ENCODE measurements at places on chromosomes 11 and 22.
A peak's percentile ranks its signal among the peaks of the same experiment; 100 is the strongest.

DNA sequence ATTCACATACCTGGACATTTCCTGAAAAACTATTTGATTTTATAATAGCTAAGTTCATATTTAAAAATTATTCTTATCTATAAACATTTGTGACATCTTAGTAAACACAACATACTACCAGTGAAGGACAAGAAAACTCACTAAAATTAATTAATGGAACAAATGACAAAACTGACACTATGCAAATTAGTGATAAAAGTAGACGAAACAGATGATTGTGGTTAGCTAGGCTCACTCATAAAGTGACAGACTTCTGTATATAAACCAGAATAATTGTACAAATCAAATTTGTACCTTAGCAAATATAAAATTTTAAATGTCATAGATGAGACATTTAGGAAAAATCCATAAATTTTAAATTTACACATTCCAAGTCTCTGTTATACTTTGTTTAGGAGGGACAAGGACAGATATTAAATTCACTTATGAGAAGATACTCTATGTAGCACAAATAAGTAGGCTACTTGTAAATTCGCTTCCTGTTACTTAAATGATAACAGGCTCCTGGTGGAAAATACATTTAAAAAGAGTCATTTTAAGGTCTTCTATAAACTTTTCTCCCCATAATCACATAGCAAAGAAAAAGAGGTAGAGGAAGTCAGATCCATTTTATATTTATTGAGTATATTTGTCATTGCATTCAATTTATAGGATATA, 81.2 kb downstream of the KIF18A start:
- DNase-seq, result no peak

DNA sequence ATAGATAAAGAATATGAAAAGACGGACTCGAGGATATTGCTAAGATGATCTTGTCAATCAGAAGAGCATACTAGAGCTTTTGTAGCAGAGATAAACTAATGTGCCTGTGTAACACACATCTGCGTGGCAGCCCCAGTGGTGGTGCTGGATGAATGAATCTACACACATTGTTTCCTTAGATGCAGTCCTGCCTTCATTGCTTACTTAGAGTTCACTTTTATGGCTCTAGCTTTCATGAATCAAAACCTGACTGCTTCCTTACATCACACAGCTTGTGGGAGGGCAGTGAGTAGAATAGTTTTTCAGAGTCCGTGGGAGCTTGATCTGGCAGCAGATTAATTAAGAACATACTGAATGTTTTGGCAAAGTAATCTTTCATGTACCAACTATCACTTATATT, 83.7 kb downstream of the EXT2 start:
- DNase-seq, result peak; percentile 33

DNA sequence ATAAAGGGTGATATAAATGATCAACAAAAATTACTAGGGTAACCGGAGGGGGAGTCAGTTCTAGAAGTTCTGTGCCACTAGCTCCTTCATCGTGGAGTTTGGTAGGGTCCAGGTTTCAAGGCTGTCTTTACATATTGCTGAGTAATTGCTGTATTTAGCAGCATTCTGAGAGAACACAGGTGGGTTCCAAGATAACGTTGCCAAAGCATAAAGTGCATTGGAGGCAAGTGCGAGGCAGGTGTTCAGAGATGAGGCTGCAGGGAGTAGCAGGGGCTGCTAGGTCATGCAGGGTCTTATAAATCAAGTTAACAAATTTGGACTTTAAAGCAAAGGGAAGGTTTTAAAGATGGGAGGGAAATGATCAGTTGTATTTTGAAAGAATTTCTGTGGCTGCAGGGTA, 17.8 kb downstream of the SGSM3 start:
- no peak for DNase-seq

- DNase-seq, result no peak
Observed at GRCh38 chr22:48485149-48486133, 1342.2 kb downstream of the BRD1 start.

DNA sequence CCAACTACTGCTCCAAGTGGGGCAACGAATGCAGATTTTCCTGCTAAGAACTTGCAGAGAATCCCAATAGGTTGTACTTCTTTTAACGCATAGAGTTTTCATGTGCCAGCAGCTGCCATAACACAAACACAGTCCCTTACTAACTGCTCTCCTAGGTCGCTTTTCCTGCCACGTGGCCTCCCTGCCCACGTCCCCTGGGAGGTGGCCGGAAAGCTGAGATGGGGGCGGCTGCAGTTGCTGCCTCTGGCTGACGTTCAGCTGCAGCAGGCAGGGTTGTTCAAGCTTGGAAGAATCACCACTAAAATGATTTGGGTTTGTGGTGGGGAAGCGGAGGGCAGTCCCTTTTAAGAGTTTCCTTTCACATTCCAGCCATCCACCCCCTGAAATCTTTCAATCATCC, 39.3 kb downstream of the ZNF202 start:
- DNase-seq, result no peak

GRCh38 chr11:14359501-14360031, 583 bp upstream of the RRAS2 start:
- no peak for DNase-seq

GRCh38 chr22:31490496-31490925, 869 bp upstream of the EIF4ENIF1 start:
- DNase-seq, result peak; percentile 84

DNA sequence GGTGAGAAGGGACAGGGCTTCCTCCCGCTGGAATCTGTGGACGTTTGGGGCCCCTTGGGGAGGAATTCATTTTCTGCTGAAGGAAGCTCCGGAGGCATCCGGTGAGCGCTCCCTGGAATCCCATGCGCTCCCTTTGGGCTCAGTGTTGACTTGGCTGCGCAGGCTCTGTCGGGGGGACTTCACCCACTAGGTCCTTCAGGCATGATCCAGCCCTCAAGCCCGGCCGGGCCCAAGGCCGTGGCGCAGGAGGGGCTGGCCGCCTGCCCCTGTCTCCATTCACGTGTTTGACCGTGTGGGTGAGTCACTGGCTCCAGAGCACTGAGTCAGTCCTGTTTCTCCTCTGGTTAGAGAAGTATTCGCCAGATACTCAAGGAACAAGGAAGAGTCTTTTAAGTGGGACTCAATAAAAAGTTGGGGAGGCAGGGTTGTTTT, 1.4 kb downstream of the CTTN start:
- DNase-seq, result peak; percentile 65

- no peak for DNase-seq
Observed at GRCh38 chr11:95182397-95182796, 48.6 kb downstream of the SESN3 start.

DNA sequence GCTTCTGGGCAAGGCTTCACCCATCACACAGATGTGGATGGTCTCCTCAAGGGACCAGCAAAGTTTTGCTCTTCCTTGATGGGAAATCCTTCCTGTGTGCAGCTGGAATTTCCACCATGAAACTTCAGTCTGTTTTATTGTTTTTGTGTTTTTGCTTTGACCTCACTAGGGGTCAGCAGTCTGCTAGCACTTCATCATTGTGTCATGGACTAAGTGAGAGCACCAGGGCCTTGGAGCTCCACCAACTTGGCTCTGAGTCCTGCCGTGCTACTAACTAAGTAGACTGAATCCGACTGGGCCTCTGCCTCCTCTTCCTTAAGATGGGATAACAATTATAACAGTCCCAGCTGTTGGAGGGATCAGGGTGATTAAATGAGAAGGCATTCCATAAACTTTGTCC, 305.8 kb upstream of the NCAM1 start:
- peak; percentile 93 for DNase-seq

- no peak for DNase-seq
Observed at GRCh38 chr22:35335936-35336781, 36.5 kb downstream of the TOM1 start.

GRCh38 chr11:92744929-92745585, 224.4 kb upstream of the MTNR1B start:
- DNase-seq, result no peak

GRCh38 chr11:19929147-19929546, 216.5 kb downstream of the NAV2 start:
- DNase-seq, result no peak

- DNase-seq, result no peak
Observed at GRCh38 chr11:66708094-66708493, 20.9 kb downstream of the SPTBN2 start.
